ENCODE measurements at places on chromosomes 6 and 20.

- DNase-seq: no peak
Measured at GRCh38 chr6:123994891-123995635, 191.4 kb downstream of the NKAIN2 start.

- DNase-seq: no peak
Measured at GRCh38 chr6:19181211-19181610, 656.0 kb upstream of the ID4 start.

DNA sequence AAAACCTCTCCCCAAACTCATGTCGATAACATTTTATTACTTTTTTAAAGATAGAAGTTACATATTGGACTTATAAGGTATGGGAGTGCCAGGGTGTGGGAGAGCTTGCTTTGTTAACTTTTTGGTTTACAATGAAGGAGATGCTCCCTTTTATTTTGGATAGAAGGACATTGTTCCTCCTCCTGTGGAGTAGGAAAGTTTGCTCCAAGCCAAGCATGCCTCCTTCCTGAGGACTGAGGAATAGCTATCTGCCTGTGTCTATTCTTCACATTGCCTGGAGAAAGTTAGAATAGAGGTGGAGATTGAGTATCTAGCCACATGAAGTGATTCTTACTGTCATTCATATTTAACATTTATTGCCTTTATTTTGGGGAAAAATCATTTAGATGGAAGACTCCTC, 71.9 kb downstream of the EYA4 start:
- no peak for DNase-seq

DNA sequence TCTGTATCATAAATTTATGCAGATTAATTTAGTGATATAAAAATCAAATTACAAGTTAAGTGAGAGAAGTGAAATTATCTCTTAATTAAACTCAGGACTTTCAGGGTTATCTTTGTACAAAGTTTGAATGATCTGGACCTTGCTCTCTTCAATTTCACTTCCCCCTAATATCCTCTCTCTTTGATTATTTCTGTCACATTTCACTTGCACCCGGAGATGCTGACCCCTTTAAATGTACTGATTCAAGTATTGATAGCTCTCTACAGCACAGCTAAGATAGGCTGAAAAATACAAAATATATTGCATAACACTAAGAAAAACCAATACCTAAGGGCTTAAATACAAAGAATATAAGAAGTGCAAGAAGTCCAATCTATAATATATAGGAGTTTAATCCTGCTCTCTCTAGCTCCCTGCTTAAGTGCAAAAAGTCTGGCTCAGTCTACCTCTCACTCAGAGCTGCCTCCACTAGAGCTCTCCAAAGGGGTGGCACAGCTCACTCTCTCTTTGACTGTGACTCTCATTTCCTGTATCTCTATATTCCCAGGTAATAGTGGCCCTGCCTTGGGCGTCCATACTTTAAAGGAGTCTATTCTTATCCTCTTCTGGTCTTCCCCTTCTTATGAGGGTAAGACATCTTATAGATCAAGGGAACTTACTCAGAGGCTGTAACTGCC, 588.4 kb downstream of the RFPL4B start:
- DNase-seq: no peak

- DNase-seq: no peak
Measured at GRCh38 chr20:34269996-34270627, 28.9 kb downstream of the ASIP start.

DNA sequence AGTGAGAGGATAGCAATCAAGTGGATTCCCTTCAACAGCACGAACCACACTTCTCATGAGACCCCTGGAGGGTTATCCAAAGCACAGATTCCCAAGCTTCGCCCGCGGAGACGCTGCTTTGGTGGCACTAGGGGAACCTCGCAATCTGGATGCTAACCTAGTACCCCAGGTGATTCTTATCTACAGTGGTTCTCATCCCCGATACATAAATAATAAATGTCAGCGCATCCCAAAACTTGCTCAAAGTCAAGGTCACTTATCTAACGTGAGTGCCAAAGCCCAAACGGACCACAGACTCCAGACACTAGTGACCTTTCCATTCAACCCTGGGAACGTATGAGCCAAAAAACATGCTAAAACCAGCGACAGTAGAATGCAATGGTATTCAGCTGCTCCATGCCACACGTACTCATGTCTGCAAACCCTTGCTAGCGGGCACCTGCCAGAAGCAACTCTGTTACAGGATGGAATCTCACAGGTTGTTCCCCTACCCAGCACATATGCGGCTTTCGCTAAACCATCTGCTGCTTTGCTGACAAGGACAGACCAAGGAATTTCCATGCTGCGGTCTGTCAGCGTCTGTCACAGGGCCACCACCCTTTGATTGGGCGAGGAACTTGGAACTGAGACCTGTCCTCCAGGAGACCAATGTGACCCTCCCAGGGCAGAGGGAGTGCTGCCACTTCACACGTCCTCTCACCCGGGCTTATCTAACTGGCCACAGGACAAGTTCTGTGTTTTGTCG, 16.8 kb downstream of the MYLK4 start:
- DNase-seq: no peak

DNA sequence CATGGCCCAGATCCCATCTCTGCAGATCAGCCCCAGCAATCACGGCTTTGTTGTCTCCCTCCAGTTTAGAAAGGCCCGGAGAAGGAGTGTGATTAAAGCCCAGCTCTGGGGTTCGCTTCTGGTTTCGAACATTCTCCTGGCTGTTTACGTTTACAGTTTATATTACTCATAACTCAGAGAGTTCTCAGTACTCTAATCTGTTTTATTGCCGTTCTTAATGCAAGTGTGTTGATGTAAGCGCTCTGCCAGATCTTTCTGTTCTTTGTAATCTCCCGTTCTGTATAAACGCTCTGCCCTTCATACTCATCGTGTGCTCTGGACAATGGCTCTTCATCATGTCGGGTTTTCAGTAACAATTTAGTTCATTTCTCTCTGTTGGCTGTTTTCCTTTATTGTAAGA, 118.0 kb upstream of the PRND start:
- DNase-seq: no peak

DNA sequence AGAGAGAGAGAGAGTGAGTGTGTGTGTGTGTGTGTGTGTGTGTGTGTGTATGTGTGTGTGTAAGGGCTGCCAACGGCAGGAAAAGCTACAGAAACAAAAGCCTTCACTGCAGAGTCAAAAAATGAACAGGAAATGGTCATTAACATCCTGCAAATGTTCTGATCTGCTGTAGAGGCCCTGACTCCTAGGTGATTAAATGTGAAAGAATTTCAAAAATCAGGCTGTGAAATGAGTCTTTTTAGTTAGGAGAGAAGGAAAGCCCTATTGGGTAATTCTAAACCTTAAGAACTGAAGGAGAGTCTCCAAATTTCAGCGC, 166.5 kb upstream of the MYLIP start:
- DNase-seq: no peak

- no peak for DNase-seq
Measured at GRCh38 chr6:156994215-156995076, 217.3 kb downstream of the ARID1B start.

- DNase-seq: no peak
Measured at GRCh38 chr6:106490436-106490835, 129.9 kb downstream of the CRYBG1 start.

DNA sequence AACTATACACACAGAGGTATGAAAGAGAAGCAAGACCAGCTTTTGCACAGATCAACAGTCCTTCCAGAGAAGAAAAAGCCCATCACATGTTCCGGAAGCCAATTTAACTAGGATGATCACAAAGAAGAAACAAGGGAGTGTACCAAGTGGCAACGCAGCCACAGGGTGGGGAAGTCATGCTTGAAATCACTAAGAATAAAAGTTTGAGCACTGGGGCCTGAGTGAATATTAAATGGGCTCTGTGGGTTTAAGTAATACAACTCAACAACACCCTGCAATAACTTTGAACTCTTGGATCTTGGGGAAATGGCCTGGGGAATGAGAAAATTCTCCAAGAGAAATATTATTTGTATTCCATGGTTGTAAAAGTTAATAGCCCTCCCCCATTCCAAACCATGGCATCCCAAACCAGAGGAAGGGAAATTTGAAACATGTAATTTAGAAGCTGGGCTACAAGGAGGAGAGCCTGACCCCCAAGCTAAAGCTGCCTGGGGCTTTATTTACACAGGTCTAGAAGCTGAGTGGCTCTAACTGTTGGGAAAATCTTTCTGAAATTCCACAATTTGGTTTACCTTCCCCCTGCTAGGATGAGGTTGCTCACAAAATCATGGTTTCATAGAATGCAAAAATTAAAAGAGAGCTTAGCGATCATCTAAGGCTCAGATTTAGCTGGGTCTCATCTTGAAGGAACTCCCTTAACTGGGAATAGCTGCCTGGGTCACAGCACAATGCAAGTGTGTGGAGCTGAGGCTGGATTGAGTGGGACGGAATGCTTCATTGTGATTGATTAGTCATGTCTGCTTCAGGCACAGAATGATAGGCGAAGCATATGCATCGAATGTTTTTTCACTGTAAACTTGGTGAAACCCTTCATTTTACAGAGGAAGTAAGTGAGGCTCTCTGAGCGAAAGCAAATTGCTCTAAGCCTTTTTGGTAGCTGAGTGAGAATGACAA, 143.6 kb downstream of the BMP7 start:
- no peak for DNase-seq

DNA sequence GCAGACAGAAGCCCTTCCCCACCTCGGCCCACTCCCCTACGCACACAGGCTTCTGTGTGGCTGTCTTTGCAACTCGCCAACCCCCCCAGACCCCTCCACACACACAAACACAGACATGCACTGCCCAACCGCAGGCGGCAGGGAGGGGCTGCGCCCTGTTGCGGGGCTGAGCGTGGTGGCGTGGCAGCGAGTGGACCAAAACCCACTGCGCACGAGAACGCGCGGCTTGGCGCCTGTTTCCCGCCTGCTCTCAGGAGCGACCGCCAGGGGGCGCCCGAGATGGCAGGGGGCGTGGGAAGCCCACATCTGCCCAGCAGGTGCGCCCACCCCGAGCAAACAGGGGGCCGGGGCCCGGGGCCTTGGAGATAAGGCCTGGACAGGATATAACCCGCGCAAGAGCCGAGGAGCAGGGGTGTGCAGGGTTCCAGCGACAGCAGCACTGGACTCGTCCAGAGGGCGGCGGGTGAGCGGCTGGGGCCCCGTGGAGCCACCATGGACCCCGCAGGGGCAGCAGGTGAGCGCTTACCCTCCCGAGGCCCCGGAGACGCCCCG, at the start of gene RBPJL:
Gene RBPJL (plus strand): TSS at position 410 of the 552 bp plus-strand sequence. CDS start 83 bp downstream, at position 493.
- no peak for DNase-seq

GRCh38 chr6:137019476-137020272, 25.1 kb downstream of the IL20RA start:
- no peak for DNase-seq

DNA sequence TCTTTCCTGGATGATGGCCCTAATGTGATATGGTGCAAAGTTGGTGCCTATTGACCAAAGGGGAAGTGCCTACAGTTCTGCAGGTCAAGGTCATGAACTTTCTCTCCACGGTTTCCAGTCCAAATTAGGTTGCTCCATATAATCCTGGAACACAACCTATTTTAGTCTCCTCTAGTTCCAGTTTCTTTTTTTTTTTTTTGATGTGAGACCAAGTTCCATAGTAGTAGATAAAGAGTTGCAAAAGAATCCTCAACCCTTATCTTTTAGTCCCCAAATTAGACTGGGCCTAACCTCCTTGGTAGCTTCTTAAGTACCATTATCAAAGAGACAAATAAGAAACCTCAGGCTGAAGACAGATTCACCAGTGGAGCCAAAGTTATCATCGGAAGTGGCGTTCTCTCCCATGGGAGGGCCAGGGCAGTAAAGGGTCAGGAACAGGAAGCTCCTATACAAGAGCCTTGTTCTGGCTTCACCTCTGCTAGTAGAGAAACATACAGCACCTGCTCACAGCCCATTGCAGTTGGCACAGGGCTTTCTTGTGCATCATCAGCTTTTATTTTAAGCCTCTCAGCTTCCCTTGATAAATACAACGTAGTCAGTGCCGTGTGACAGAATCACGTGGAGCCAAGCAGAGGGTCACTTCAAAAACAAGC, 132.2 kb upstream of the RREB1 start:
- peak; percentile 14 for DNase-seq

- no peak for DNase-seq
Measured at GRCh38 chr20:10466325-10466724, 31.2 kb downstream of the SLX4IP start.

DNA sequence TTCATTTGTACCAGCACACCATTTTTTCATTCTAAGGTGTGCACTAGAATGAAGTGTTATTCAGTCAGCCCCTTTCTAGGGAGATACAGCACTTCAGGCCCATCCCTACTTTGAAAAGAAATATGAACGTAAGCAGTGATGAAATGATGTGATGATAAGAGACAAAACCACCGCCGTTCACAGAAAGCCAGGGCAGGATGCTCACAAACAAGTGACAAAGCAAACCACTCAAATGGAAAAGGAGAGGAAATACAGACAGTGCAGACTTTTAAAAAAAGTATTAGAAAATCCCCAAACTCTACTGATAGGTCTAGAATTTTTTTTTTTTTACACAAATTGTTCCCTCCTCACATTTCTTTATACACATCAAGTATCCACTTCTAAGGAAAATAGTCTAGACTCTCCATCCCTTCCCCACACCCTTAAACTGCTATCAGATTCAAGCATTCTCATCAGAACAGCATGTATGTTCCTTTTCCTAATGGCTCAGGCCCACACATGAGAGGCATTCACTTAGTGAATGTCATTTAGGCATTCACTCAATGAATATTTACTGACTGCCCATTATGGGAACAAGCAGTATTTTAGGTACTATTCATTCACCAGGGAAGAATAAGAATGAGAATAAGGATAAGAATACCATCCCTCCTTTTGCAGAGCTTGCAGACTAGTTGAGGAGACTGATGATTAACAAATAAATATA, 243.5 kb downstream of the GMPR start:
- DNase-seq: no peak

DNA sequence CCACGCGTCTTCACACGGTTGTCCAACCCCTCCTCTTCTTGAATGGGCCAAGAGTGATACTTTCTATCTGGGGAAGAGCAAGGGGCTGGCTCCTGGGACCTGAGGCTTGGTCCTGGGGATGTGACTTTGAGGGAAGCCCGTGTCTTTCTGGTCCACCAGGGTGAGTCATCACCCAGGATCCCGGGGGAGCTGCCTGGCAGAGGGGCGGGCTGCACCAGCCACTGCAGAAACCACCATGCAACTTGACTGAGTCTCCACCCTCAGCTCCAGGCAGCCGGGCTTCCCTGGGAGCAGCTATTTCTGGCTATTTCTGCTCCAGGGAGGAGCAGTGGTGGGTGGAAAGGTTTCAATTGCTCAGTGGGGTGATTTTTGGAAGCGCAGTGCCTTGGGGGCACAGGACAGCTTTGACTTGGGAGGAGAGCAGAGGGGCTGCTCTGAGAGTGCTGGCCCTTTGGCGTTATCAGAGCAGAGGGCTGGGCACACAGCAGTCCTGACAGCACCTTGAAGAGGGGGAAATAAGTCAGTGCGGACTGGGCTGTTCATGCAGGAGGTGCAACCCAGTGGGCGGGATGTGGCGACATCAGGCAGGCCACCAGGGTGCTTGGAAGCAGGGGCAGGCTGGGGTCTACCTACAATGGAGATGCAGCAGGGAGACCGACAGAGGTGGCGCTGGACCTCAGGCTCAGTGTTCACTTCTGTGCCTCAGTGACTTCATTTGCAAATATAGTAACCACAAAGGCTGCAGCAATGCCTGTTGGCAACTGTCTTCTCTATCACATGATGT, 45.1 kb upstream of the FAM83D start:
- DNase-seq: no peak
